ENCODE measurements at places on chromosomes 13 and 19.

- no peak for DNase-seq
Measured at GRCh38 chr13:92547266-92547665, 679.3 kb upstream of the GPC6 start.

DNA sequence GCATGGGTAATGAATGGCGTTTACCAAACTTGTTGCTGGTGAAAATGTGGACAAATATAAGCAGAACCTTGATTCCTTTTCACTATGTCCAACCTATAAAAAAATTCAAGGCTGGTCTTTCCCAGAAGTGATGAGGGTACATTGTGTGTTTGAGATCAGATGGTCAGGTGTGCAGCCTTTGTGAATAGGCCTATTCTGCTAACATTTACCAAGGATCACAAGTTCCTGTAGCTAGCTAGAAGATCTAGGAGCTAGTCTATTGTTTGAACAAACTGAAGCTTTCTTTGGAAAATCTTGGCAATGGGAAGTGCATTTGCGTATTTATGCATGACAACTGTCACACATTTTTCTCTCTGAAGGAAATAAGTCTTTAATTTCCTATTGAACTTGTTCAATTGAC lies 489.6 kb downstream of the KLF5 start:
- no peak for DNase-seq

DNA sequence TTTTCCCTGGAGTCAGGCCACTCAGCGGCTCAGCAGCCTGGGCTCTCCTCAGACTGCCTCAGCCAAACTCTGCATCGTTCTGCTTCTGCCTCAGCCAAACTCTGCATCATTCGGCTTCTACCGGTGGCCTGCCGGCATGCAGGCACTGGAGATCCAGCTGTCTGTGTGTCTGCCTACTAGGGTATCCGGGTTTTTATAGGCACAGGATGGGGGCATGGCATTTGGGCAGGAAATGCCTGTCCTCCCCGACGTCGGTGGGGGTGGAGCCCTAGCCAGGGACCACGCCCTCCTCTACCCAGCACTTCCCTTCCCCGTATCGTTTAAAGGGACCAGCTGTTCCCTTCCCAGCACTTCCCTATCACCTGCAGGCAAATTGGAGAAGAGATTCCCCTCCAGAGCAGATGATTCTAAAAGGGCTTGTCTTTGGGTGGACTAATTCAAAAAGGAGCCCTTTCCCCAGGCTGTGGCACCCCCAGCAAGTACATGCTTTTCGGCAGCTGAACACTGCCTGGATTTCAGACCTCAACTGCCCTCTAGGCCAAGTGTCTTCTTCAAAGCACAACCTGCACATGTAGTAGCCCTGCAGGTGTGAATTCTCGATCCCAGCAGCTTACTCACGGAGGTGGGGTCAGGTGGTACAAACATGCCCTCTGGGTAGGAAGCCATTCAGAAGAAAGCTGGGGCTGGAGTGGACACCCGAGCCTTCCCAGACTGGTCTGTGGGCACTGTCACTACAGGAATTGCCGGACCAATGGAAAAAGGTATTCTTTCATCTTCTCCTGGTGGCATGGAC lies 25.4 kb upstream of the GPR12 start:
- peak; percentile 10 for DNase-seq

DNA sequence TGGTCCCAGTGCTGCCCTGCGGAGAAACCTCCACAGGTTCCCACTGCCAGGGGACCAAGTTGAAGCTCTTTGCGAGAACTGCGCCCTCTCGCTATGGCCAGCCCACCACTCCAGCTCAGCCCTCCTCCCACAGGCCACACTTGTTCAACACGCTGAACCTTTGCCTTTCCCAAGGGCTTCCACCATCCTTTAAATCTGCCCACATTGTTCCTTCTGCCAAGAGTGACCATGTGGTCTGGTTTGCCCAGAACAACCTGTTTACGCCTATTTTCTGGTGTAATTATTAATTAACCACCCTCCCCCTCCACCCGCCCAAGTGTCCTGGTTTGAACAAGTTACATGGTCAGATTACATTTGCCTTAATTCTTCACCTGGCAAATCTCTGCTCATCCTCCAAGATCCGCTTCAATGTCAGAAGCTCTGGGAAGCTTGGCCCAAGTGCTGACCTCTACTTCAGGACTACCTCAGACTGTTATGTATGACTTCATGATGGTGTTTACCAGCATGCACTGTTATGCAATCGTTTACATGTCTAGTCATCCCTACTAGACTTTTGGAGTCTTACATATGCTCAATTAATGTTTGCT lies 12.0 kb upstream of the USP12 start:
- DNase-seq, result no peak

DNA sequence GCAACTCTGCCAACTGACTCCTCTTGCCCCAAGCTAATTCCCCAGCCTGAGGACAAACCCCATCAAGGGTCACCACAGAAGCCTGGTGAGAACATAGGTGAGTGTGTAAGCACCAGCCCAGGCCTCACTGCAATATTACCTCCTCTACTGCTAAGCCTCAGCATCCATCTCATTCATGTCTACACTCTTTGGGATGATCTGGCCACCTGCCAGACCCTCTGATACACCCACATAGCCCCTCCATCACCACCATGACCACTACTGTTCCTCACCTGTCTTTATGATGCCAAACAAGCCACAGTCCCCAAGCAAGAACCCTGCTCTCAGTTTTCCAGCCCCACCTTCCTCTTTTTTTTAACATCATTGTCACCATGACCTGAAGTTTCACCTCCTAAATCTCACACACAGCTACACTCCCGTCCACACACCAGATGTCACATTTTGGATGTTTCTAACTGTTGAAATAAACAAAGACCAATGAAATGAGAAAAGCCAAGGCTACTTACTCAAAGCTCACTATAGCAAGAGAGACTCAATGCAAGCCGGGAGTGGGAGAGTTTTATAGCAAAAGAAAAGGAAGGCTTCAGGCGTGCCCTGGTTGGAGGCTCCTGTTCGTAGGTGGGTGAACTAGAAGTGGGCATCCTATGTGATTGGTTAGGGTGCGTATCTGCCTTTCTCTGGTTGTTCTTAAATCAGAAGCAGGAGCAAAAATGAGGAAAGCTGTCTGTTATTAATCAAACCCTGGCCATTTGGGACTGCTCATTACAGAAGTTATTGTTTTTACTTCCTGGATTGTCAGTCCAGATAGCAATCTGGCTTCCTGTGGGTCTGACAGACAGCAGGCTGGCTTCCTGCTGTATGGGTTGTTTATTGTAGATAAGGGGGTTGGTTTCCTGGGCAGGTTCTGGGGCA lies 2.0 kb downstream of the ZNF792 start:
- no peak for DNase-seq

DNA sequence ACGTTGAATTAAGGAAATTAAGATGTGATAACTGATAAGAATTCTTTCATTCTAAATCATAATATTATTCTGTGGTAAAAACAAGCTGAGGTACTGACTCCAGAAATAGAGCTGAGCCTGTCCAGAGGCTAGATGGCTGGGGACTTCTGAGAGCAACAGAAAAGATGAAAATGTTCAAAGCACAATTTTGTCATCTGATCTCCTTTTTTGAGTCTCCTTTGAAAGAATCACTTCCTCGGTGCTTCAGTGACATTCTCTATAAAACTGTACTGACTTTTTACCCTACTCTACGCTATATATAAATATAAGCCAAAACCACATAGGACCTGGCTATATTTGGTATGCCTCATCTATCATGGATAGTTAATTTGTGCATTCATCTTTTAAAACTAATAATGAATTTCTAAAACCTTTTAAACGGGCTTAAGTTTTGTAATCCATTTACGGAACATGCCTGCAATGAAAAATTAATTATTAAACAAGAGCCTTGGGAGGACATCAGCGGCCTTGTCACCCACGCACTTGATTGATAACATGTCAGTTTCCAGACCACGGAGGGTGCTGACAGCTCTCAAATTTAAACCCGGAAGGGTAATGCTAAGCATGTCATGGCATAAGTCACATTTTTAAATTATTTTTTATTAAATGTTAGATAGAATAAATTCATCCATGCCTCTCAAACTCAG lies 235.5 kb downstream of the PCDH9 start:
- DNase-seq, result no peak

- no peak for DNase-seq
Measured at GRCh38 chr13:111354789-111355188, 34.3 kb downstream of the TEX29 start.

- DNase-seq, result no peak
Measured at GRCh38 chr13:47251771-47252170, 354.9 kb upstream of the HTR2A start.

- no peak for DNase-seq
Measured at GRCh38 chr13:41054212-41054877, 7.0 kb upstream of the WBP4 start.

DNA sequence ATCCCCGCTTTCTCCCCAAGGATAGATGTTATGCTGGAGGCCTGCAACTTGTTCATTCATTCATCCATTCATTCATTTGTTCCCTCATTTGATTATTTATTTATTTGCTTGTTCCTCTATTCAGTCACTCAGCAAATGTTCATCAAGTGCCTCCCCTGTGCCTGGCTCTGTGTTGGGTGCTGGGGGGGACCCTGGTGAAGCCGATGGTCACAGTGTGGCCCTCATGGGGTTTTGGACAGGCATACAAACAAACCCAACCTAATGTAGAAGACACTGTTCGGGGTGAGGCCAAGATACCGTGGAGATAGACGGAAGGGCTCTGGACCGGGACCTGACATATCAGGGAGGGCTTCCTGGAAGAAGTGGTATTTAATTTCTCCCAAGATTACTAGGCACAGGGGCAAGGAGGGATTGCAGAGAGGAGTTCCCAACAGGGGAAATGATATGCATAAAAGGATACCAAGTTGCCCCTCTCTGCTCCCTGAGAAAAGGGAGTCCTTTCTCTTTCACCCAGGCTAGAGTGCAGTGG lies 58.1 kb downstream of the ZNF536 start:
- no peak for DNase-seq

DNA sequence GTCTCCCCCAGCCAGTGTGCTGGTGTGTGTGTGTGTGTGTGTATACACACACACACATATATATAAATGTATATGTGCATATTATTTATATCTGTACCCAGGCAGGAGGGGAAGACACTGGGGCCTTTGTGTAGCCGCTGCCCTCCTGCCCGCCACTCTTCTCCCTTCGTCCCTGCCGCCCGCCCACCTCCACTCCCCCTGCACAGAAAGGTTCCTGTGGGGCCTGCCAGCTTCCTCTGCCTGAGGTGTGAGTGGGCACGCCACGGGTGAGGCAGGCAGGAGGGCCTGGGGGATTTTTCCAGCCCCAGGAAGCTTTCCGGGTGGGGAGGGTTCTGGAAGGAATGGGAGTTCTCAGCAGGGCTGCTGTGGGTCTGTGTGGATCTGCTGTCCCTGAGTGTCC lies 6.9 kb downstream of the IRF2BP1 start:
- no peak for DNase-seq

DNA sequence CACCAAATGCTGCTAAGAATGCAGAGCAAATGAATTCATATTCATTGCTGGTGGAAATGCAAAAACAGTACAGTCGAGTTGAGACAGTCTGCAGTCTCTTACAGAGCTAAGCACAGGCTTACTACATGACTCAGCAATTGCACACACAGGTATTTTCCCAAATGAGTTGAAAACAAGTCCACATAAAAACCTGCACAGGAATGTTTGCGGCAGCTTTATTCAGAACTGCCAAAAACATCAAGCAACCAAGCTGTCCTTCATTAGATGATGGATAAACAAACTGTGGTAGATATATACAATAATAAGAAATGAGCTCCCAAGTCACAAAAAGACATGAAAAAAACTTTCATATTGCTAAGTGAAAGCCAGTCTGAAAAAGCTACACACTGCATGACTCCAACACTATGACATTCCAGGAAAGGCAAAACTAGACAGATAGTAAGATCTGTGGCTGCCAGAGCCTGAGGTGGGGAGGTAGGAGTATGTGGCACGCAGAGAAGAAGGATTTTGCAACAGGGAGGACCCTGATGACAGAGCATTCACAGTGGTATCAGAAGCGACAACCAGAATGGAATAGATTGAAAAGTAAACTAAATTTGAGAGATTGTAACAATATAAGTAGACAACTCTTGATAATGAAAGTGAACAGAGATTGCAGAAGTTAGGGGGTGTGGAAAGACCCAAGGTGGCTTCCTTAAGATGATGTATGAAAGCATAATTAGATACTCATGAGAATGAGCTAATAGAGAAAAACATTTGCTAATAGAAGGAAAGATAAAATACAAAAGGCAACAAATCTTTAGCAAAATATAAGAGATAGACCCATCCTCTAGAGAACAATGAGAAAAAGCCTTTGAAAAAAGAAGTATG lies 52.7 kb downstream of the TSC22D1 start:
- no peak for DNase-seq

GRCh38 chr19:46887240-46887782 lies 26.5 kb downstream of the ARHGAP35 start:
- DNase-seq, result no peak

DNA sequence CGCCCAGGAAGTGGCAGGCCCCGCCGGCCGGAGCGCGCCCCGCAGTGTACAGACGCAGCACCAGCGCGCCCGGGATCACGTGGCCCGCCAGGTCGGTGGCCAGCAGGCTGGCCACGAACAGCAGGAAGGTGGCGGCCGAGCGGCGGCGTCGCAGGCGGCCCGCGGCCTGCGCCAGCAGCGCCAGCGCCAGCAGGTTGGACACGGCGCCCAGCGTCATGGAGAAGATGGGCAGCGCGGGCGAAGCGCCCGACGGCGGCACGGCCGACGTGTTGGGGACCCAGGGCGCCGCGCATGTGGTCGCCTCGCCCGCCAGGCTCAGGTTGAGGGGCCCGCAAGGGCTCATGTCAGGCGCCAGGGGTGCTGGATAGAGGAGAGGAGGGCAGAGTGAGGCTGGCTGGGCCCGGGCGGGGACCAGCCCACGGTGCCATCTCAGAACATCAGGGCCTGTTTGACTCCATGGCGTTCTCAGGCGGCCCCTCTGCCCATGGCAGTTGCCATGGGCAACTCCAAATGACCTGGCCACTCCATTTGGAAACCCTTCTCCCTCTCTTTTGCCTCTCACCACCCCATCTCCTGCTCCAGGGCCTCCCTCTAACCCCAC lies 1.1 kb downstream of the PTGER1 start:
- DNase-seq, result no peak

GRCh38 chr13:72566526-72566925 lies 160.9 kb downstream of the MZT1 start:
- DNase-seq, result no peak

- DNase-seq, result no peak
Measured at GRCh38 chr13:48231080-48231479, 1.9 kb upstream of the ITM2B start.

DNA sequence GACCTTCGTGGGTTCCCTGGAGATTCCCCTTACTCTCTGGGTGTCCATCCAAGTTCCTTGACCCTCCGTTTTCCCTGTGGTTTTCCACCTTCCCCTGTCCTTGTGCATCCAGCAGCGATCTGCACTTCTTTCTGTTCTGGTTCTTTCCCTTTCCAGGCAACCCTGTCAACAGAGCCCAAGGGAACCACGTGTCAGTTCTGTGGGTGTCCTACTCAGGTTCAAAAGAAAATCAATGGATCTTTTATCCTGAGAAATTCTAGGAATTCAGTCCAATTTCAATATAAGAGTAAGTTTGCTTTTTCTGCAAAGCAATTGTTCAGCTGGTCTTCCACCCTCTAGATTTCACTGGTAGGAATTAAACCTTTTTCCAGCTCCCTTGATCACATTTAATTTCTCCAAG lies 1394.8 kb upstream of the SLC10A2 start:
- no peak for DNase-seq

GRCh38 chr13:112160558-112160957 lies 93.6 kb downstream of the SOX1 start:
- DNase-seq, result no peak
